Hippocampal formation (tissue), 2 donors: ENCODE measurements at places on chromosomes 3 and 15.

- DNase-seq: no peak
Observed at GRCh38 chr3:72050048-72050632, 265.2 kb upstream of the PROK2 start.

GRCh38 chr3:37907371-37907770 is 45.7 kb downstream of the CTDSPL start:
- no peak for DNase-seq

DNA sequence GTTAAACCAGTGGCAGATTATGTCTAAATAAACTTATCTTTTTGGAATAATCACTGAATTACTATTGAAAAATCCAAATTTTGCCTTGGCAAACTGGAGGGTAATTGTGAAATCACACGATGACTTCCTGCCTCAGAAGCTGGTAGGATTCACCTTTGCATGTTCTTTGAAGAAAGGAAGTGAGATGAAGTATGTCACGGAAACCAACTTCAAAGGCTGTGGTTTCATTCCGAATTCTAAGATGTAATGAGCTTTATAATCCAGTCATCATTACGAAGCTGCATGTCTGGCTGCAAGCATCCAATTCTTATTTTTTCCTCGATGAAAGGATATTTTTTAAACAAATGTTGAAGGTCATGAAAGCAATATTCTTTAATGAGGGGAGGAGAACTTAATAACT is 15.0 kb upstream of the ZBED2 start:
- no peak for DNase-seq

- DNase-seq: no peak
Observed at GRCh38 chr3:146125951-146126350, 35.0 kb downstream of the PLOD2 start.
